ENCODE measurements at places on chromosomes 2 and 18.

DNA sequence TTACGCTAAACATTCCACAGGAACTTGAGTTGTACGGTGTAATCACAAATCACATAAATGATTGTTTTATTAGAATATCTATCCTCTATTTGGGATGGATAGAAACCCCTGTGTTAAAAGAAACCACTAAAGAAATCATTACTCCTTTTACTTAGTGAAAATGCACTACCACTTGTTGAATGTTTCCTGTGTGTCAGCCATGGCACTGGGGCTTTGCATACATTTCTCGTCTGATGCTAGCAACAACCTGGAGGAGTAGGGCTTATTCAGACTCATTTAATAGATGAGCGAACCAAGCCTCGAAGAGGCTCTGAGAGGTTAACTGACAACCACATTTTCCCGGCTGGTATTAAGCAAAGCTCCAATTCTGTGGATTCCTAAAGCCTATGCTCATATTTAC, 60.5 kb upstream of the PELI1 start:
- DNase-seq = no peak

GRCh38 chr2:48412443-48413250, 117.3 kb upstream of the STON1 start:
- DNase-seq = no peak

DNA sequence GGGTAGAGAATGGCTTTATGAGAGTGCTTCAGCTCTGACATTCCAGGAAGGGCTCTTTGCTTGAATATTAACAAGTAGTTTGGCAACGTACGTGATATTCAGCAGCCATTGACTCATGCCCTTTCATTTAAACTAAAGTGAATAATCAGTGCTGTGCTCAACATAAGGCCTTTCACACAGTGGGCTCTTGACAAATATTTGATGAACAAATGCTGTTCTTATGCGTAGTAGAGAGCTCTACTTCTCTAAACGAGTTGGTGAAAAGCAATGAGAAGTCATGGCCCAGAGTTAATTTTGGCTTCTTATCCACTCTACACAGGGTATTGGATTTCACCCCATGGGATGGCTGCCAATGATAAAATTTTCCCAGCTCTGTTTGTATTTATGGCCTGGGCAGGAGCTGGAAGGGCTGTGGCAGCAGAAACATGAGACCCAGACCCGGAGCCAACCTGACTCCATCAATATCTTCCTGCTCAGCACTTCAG, 338.9 kb downstream of the CCDC85A start:
- DNase-seq = no peak

GRCh38 chr2:213627835-213628460, 343.7 kb downstream of the SPAG16 start:
- no peak for DNase-seq

DNA sequence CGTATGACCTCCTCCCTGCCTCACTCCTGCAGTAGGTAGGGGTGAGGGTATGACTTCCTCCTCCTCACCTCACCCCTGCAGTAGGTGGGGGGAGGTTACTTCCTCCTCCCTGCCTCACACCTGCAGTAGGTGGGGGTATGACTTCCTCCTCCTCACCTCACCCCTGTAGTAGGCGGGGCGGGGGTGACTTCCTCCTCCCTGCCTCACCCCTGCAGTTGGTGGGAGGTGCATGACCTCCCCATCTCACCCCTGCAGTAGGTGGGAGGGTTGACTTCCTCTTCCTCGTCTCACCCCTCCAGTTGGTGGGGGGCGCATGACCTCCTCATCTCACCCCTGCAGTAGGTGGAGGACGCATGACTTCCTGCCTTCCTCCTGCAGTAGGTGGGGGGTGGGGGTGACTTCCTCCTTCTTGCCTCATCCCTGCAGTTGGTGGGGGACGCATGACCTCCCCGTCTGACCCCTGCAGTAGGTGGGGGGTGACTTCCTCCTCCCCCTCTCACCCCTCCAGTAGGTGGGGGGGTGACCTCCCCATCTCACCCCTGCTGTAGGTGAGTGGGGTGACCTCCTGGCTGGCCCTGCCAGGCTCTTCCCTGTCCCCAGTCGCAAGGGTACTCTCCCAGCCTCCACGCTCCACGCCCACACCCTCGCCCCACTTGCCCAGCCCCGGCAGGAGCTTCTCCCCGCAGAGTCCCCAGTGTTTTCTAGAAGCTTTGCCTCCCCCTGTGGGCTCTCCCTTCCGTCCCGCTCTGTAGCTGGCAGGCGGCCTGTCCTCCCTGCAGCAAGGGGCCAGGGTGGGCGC, 39.3 kb downstream of the TSHZ1 start:
- DNase-seq = no peak

DNA sequence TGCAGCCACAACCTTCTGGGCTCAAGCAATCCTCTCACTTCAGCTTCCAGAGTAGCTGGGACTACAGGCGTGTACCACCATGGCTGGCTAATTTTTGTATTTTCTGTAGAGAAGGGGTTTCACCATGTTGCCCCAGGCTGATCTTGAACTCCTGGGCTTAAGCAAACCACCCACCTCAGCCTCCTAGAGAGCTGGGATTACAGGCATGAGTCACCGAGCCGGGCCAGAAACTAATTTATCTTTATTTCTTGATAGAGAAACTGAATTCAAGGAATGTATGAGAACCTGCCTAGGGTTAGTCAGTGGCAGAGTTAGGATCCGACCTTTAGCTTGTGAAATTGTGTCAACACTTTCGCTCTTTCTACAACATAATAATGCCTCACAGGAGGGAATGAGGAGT, 19.3 kb upstream of the ITGAV start:
- no peak for DNase-seq

DNA sequence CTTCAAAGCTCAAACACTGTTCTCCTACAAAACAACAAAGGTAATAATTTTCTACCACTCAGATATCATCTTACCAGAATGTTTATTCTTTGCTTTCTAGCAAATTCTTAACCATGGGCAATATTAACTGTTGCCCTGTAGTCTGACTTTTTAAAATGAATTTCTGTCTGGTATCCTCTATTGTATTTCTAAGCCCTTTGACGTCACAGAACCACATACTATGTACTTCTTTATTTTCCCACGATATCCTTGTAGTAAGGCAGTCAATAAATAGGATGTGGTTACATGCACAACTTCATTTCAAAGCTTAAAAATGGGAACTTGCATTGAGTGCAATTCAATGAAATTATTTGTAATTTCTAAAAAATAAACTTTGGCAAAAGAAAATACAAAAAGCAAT, 58.7 kb downstream of the THADA start:
- DNase-seq = no peak

DNA sequence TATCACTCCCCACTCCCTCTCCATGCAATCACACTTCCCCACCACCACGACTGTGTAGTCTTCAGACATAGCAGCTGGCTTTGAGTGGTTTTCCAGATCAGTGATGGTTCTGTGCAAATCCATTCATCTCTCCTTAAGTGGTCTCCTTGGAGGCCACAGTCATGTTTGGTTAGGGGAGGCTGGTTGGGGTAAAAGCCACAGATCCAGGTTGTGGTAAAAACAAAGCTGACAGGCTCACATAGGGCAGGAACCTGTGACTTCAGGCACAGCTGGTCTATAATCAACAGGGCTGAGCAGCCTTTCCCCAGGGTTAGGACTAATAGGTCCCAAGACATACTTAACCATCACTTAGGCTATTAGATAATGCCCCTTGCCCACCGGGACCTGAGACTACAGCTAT, 46.2 kb upstream of the FZD7 start:
- no peak for DNase-seq
